ENCODE measurements at places on chromosomes 7 and 10. TPM values are rescaled to one million over a fixed set of nuclear protein-coding genes. Genes with fewer than 3 reads are reported as not detected.

The NCAPG2 gene
- total RNA-seq = 39.5 TPM

The MRPS17 gene
- 29.0 TPM for total RNA-seq

The MLLT10 gene
- 31.7 TPM for total RNA-seq

The KCNH2 gene
- total RNA-seq = 2.0 TPM

The FKBP14 gene
- 9.5 TPM for total RNA-seq

The SPDYE5 gene
- not detected for total RNA-seq

The ST8SIA6 gene
- total RNA-seq = not detected

The CCDC3 gene
- total RNA-seq = 1.2 TPM

The NOS3 gene
- 0.34 TPM for total RNA-seq

The RFC2 gene
- 55.5 TPM for total RNA-seq

The FRMD4A gene
- total RNA-seq = 3.6 TPM

The HOXA5 gene
- total RNA-seq = 5.8 TPM

The CALHM3 gene
- total RNA-seq = 0.47 TPM

The NUTM2B gene
- total RNA-seq = 0.30 TPM

The SFXN4 gene
- total RNA-seq = 45.8 TPM

The HECW1 gene
- total RNA-seq = 15.7 TPM

The MACC1 gene
- not detected for total RNA-seq

The ACBD7 gene
- 1.2 TPM for total RNA-seq

The NPY4R gene
- 43.6 TPM for total RNA-seq

The GPR158 gene
- total RNA-seq = 0.06 TPM

The AOAH gene
- total RNA-seq = not detected

The TMEM209 gene
- 14.1 TPM for total RNA-seq

The DYDC2 gene
- not detected for total RNA-seq

The CYP17A1 gene
- not detected for total RNA-seq

The GHRHR gene
- not detected for total RNA-seq

The CHST3 gene
- 53.7 TPM for total RNA-seq

The ZNF485 gene
- 2.1 TPM for total RNA-seq

The ZNF804B gene
- not detected for total RNA-seq

The MEIG1 gene
- 0.80 TPM for total RNA-seq

The EBLN1 gene
- not detected for total RNA-seq

The HGF gene
- total RNA-seq = not detected

The FEZF1 gene
- total RNA-seq = not detected

The EMX2 gene
- total RNA-seq = not detected

The NT5C3A gene
- total RNA-seq = 39.1 TPM

The NEUROG3 gene
- total RNA-seq = not detected

The PPIA gene
- total RNA-seq = 5,192 TPM

The CYTH3 gene
- 29.2 TPM for total RNA-seq

The WEE2 gene
- not detected for total RNA-seq

The PTPRZ1 gene
- not detected for total RNA-seq

The FBXO24 gene
- 0.24 TPM for total RNA-seq

The NUDCD3 gene
- 59.0 TPM for total RNA-seq

The PNLIPRP1 gene
- not detected for total RNA-seq

The FGF8 gene
- total RNA-seq = 0.17 TPM

The CLRN3 gene
- total RNA-seq = not detected
